ENCODE measurements at places on chromosomes 2 and 18.

DNA sequence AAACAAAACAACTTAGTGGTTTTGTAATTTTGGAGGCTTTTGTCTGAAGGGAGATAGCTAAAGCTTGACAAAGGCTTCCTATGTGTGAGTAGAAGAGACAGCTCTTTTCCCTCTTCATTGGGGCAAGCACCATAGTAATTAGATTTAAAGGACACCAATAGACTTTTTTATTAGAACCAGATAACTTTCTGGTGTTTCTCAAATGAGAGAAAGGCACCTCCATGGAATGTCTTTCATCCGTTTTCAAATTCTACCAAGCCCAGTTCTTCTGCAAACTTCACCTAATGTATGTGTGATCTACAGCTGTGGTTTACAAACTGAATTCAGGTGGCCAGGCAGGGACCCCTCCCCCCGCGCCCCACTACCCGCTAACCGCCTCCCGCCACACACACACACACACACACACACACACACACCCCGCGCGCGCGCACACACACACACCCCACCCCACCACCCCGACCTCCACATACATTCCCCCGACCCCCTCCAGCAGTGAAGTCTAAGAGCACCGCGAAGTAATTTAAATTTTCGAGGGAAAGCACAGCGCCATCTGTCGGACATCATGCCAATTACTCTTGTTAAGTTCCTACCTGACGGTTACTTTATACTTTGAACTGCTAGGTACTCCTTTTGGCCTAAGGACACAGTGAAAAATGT lies 31.6 kb upstream of the PPP1R1C start:
- DNase-seq, result peak; percentile 38

GRCh38 chr2:224847961-224848850 lies 132.0 kb upstream of the CCDC195 start:
- DNase-seq, result no peak

DNA sequence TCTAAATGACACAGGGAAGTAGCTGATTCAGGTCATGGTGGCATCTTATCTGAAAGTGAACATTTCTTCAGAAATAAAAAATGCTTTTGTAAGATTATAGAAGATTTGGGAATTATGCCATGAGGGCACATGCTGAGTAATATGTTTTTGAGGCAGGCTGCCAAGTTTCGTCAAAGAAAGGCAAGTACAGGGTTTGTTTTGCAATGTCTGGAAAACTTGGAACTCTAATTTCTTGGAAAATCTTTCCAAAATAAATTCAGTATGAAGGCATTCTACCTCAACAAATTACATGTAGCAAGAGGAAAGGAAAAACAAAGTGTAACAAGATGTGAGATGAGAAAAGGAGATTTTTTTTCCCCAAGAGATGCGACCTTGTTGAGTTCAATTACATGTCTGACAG lies 167.7 kb downstream of the PLCL1 start:
- no peak for DNase-seq

- DNase-seq, result no peak
Observed at GRCh38 chr18:80250740-80251364, 3.5 kb upstream of the PARD6G start.

DNA sequence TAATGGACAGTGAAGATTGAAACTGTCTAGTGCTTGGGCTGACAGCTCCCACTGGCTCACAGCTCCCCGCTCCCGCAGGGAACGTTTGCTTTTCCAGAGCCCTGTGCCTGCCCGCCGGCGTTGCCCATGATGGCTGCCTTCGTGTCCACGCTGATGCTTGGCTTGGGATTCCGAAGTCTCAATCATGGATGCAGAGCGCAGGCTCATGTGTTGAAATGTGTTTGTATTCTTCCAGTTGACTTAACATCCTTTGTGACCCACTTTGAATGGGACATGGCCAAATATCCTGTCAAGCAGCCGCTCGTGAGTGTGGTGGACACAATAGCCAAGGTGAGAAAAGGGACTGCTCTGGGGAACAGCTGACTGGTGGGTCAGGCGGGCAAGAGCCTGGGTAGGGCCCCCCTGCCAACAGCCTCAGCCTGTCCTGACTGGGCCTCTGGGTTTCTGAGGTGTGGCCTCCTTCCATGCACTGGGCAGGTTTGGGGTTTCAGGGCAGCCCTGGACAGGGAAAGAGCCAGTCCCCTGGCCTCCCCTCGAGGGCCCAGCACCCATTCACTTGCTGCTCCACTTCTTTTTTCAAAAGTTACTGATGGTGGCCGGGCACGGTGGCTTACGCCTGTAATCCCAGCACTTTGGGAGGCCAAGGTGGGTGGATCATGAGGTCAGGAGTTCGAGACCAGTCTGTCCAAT lies 42.8 kb downstream of the ATP6V1C2 start:
- DNase-seq, result no peak

DNA sequence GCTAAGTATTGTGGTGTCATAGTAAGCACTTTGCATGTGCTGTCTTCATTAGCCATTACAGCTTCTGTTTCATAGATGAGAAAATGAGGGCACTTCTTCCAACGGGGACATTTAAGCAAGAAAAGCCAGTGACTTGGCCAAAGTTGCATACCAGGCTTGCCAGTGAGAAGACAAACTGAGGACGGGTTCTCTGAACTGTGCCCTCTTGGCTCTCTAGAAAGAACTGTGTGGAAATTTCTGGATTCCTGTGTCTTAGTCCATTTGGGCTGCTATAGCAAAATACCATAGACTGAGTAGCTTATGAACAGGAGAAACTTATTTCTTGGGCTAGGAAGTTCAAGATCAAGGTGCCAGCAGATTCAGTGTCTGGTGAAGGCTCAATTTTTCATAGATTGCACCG lies 13.3 kb downstream of the CTIF start:
- DNase-seq, result no peak

- DNase-seq, result no peak
Observed at GRCh38 chr2:42109959-42110640, 59.1 kb upstream of the EML4 start.

GRCh38 chr2:230843132-230843531 lies 21.6 kb upstream of the ITM2C start:
- no peak for DNase-seq

DNA sequence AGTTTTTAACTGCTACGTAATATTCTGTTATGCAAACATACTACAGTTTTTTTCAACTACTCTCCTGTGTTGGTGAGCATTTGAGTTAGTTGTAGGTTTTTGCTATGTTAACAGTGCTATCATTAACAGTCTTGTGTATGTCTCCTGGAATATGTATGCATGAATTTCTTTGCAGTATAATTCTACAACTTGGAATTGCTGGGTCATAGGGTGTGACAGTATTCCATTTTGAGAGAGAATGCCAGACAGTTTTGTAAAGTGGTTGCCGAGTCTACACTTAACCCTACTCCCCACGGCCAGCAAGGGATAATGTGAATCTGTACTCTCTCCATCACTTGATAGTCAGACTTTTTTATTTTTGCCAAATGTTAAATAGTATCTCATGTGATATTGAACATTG lies 67.1 kb downstream of the MALT1 start:
- no peak for DNase-seq

Data from GM19239 (cell line).